ENCODE measurements at places on chromosomes 3 and 15.
A peak's percentile ranks its signal among the peaks of the same experiment; 100 is the strongest.

GRCh38 chr3:196418601-196419000, 13.6 kb downstream of the UBXN7 start:
- no peak for DNase-seq
- no peaks in the 10 kb centered on the region for H3K27me3 ChIP-seq
- H3K4me1 ChIP-seq: peaks cover 8% of the 10 kb centered on the region

DNA sequence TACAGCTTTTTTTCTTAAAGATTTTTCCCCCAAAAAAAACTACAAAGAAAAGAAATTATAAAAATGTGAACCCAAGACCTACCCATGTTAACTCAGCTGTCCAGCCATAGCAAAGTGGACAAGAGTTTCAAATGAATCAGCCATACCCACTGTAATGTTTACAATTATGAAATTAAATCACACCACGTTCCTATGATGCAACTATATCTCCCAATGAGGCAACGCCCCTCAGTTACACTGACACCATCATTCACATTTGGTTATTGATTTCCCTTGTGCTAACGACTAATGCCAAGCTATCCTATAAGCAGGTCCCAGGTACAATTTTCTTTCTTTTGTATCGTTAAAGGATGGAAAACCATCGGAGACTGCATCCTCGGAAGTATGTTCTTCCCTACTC, 115.1 kb upstream of the ICE2 start:
- no peaks in the 10 kb centered on the region for H3K27me3 ChIP-seq
- no peak for DNase-seq
- H3K4me3 ChIP-seq: no peak overlapping the region

DNA sequence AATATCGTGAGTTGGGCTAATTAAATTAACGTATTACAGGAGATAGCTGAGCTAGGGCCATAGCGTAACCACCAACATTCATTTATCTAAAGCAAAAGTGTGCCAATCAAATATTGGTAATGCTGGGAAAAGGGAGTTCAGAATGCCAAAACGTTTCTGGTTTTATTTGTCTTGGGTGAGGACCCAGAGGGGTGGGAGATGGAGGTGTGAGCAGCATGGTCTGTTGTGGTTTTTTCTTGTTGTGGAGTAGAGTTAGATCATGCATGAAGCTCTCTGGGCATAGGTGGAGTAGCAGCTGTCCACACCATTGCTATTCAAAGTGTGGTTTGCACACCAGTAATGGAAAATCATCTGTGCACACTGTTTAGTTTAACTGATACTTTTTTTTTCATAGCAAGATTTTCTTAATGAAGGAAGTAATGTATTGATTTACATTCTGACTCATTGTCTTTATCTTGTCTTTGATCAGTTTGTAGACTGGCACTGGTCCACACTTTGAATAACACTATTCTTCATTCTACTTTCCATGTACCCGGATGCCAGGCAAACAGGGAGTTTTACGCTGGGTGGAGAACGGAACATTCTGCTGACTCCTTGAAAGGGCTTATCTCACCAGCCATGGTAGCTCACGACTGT, 50.8 kb upstream of the CRTC3 start:
- no peak for DNase-seq
- H3K36me3 ChIP-seq: peaks cover 100% of the 10 kb centered on the region
- H3K27ac ChIP-seq: no peak overlapping the region
- no peak overlapping the region for H3K4me3 ChIP-seq
- H3K27me3 ChIP-seq: no peaks in the 10 kb centered on the region

DNA sequence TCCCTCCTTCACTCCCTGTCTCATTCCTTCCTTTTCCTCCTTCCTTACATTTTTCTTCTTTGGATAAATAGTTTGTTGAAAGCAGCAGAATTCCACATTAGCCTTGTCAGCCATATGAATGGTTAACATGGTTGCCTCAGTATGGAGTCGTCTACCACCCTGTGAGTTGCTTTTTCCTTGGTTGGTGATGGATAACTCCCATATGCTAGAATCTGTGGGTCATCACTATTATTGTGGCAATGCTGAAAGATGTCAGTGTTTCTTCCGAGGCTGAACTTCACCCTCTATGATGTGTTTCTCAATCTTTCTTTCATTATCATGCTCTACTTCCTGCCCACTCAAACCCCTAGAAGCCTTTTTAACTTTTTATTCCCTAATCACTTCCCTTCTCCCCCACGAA, 481.8 kb upstream of the KCNMB2 start:
- H3K27me3 ChIP-seq: no peaks in the 10 kb centered on the region
- H3K27ac ChIP-seq: no peak overlapping the region
- no peak overlapping the region for H3K4me3 ChIP-seq
- H3K36me3 ChIP-seq: no peaks in the 10 kb centered on the region
- DNase-seq: no peak
- H3K4me1 ChIP-seq: no peaks in the 10 kb centered on the region

- peaks cover 5% of the 10 kb centered on the region for H3K4me1 ChIP-seq
- no peak overlapping the region for H3K4me3 ChIP-seq
- H3K27ac ChIP-seq: no peak overlapping the region
- H3K27me3 ChIP-seq: no peaks in the 10 kb centered on the region
- no peaks in the 10 kb centered on the region for H3K36me3 ChIP-seq
- peak; percentile 18 for DNase-seq
Measured at GRCh38 chr3:177640319-177640965, 443.2 kb upstream of the TBL1XR1 start.

DNA sequence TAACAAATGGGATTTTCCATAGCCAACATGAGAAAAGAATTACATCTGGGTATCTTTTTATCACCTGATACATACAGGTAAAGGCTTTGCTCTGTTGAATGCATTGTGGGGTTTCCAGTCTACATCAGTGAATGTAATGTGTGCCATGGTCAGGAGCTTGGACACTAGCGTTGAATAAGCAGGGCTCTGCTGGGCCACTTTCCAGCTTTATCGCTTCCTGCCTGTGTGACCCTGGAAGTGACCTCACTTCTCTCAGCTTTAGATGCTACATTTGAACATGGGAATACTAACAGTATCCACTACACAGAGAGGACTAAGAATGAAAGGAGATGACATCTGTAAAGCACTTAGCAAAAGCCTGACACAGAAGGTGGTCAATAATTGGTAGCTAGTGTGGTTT, 40.1 kb downstream of the TTC23 start:
- H3K36me3 ChIP-seq: no peaks in the 10 kb centered on the region
- H3K27me3 ChIP-seq: no peaks in the 10 kb centered on the region
- no peak overlapping the region for H3K27ac ChIP-seq
- H3K4me3 ChIP-seq: no peak overlapping the region

DNA sequence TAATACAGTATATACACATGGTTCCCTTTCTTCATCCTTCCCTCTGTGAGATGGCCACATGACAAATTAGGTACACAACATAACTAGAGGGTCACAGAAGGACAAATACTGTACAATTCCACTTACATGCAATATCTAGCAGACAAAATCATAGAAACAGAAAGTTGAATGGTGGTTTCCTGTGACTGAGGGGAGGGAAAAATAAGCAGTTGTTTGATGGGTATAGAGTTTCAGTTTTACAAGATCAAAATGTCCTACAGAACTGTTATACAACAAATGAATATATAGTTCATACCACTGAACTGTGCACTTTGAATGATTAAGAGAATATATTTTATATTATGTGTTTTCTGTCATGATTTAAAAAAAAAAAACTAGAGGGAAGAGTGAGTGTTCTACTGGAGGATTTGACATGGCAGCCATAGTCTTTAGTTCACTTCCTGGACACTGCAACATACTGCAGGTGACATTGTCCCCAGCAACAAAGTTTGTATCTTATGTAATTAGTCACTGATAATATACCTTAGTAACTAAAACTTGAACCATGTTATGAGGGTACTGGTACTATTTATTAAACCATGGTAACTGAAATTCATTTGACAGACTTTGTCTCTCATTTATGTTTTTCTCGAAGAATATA, 37.2 kb downstream of the CCDC54 start:
- no peak overlapping the region for H3K4me3 ChIP-seq
- H3K27me3 ChIP-seq: no peaks in the 10 kb centered on the region
- H3K4me1 ChIP-seq: no peaks in the 10 kb centered on the region
- DNase-seq: no peak
- H3K27ac ChIP-seq: no peak overlapping the region

- no peak for DNase-seq
- no peak overlapping the region for H3K4me3 ChIP-seq
- H3K4me1 ChIP-seq: no peaks in the 10 kb centered on the region
- H3K27me3 ChIP-seq: no peaks in the 10 kb centered on the region
- no peak overlapping the region for H3K27ac ChIP-seq
Measured at GRCh38 chr3:27637346-27637995, 84.7 kb downstream of the EOMES start.

Data from heart left ventricle (tissue), 16 donors.